A549 treated with CpdA at 1 μM for 4 hours (cell line): ENCODE measurements at places on chromosomes 7 and 10. TPM values are rescaled to one million over a fixed set of nuclear protein-coding genes. Genes with fewer than 3 reads are reported as not detected.

The CHST15 gene
- 8.2 to 9.1 TPM (median 8.8 TPM) in 5 replicates for total RNA-seq

The SKIDA1 gene
- 0.85 to 1.6 TPM (median 1.5 TPM) in 5 replicates for total RNA-seq

The ECHS1 gene
- 133 to 154 TPM (median 147 TPM) in 5 replicates for total RNA-seq

The NPSR1 gene
- not detected in 5 replicates for total RNA-seq

The TSPAN13 gene
- 10.9 to 14.5 TPM (median 12.8 TPM) in 5 replicates for total RNA-seq

The CCDC172 gene
- total RNA-seq: not detected in 5 replicates

The PRR15 gene
- total RNA-seq: 1.1 to 1.3 TPM (median 1.3 TPM) in 5 replicates

The PRSS37 gene
- not detected in 5 replicates for total RNA-seq

The ALOX5 gene
- 0.22 to 0.90 TPM (median 0.61 TPM) in 5 replicates for total RNA-seq

The AIMP2 gene
- total RNA-seq: 84.2 to 98.3 TPM (median 96.0 TPM) in 5 replicates

The MBL2 gene
- total RNA-seq: not detected in 5 replicates

The MRC1 gene
- total RNA-seq: 0.02 to 0.03 TPM (median 0.02 TPM) in 4 of 5 replicates, not detected in the other

The ZP3 gene
- total RNA-seq: 18.4 to 22.7 TPM (median 20.0 TPM) in 5 replicates

The TRIM73 gene
- 1.3 to 2.6 TPM (median 1.9 TPM) in 5 replicates for total RNA-seq

The AKR1C4 gene
- total RNA-seq: 0.26 to 0.42 TPM (median 0.37 TPM) in 5 replicates

The RP9 gene
- total RNA-seq: 32.3 to 37.8 TPM (median 36.4 TPM) in 5 replicates

The RRP12 gene
- total RNA-seq: 54.6 to 69.6 TPM (median 63.0 TPM) in 5 replicates

The HOXA11 gene
- total RNA-seq: 0.50 to 0.77 TPM (median 0.68 TPM) in 5 replicates

The EPHB6 gene
- total RNA-seq: 0.23 to 0.49 TPM (median 0.38 TPM) in 5 replicates

The FAM204A gene
- total RNA-seq: 40.9 to 84.1 TPM (median 43.7 TPM) in 5 replicates

The FANK1 gene
- 3.1 to 3.8 TPM (median 3.7 TPM) in 5 replicates for total RNA-seq

The FLNC gene
- total RNA-seq: 4.0 to 7.5 TPM (median 5.2 TPM) in 5 replicates

The CTAGE8 gene
- total RNA-seq: 0.03 to 0.08 TPM in 2 of 5 replicates, not detected in the others

The SLC26A5 gene
- not detected in 5 replicates for total RNA-seq

The PLEKHA1 gene
- total RNA-seq: 18.3 to 23.9 TPM (median 21.6 TPM) in 5 replicates

The GNG11 gene
- total RNA-seq: 32.3 to 35.6 TPM (median 33.9 TPM) in 5 replicates

The ADCYAP1R1 gene
- total RNA-seq: 0.02 to 0.05 TPM (median 0.04 TPM) in 4 of 5 replicates, not detected in the other

The SAMD9 gene
- 3.9 to 9.5 TPM (median 6.5 TPM) in 5 replicates for total RNA-seq

The TDRD1 gene
- total RNA-seq: not detected in 5 replicates

The PNLIPRP2 gene
- 0.09 to 0.13 TPM (median 0.10 TPM) in 3 of 5 replicates, not detected in the others for total RNA-seq

The ZNF853 gene
- total RNA-seq: 1.9 to 3.0 TPM (median 2.2 TPM) in 5 replicates

The HPS1 gene
- 29.2 to 38.4 TPM (median 35.2 TPM) in 5 replicates for total RNA-seq

The KCNIP2 gene
- 0.43 to 1.3 TPM (median 0.76 TPM) in 5 replicates for total RNA-seq

The PRPS1L1 gene
- not detected in 5 replicates for total RNA-seq
